Epithelial cell of alveolus of lung (primary cell): ENCODE measurements at places on chromosomes 3 and 15. TPM values are rescaled to one million over a fixed set of nuclear protein-coding genes. Genes with fewer than 3 reads are reported as not detected.

The GOLGA8M gene
- total RNA-seq: 0.26 TPM in 1 of 2 replicates, not detected in the other

The SRGAP3 gene
- 2.2 and 2.5 TPM in 2 replicates for total RNA-seq

The CD96 gene
- total RNA-seq: 0.13 TPM in 1 of 2 replicates, not detected in the other

The HEMK1 gene
- 13.4 and 15.6 TPM in 2 replicates for total RNA-seq

The C3orf22 gene
- not detected in 2 replicates for total RNA-seq

The RNF111 gene
- 9.2 and 26.2 TPM in 2 replicates for total RNA-seq

The KLF15 gene
- 2.1 and 9.5 TPM in 2 replicates for total RNA-seq

The ZBED2 gene
- total RNA-seq: 0.39 TPM in 1 of 2 replicates, not detected in the other

The TICRR gene
- 4.5 and 6.3 TPM in 2 replicates for total RNA-seq

The PLSCR5 gene
- not detected in 2 replicates for total RNA-seq

The CIDEC gene
- total RNA-seq: not detected in 2 replicates

The DLG1 gene
- total RNA-seq: 38.2 and 53.4 TPM in 2 replicates

The IL5RA gene
- total RNA-seq: not detected in 2 replicates

The TM6SF1 gene
- total RNA-seq: 1.9 and 7.5 TPM in 2 replicates
